ENCODE measurements at places on chromosomes 3 and 15. TPM values are rescaled to one million over a fixed set of nuclear protein-coding genes. Genes with fewer than 3 reads are reported as not detected.

DNA sequence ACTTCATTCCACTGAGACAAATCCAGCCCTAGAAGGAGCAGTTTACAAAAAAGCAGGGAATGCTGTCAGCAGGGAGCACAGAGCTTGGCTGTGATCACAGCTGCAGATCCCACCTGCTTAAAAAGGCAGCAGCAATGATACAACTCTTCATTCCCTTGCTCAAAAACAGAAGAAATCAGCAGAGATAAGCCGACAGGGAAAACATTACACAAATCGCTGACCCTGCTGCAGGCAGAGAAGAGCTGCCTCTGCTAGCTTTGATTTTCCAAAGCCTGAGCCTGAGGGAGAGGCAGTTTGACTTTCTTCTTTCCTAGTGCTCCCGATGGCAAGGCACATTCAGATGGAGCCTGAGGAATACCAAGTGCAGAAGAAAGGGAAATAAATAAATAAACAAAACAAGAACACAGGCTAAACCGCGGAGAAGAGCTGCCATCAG is 80.2 kb downstream of the SHQ1 start:
- no peak for DNase-seq

DNA sequence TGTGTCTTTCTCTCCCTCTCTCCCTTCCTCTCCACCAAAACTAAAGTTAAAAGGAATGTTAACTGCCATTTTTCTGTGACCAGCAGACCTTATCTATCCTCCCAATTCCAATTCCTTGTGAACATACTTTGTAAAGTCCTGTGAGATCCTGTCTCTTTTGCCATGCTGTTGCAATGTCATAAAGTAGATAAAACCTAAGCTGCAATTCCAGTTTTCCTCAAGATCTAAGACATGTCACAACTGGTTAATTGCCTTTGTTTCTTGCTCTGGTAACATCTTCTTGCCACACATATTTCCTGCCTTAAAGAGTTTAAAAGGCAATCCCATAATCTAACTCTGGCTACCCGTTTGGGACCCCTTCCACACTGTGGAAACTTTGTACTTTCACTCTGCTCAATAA is 188.7 kb downstream of the PYDC2 start:
- no peak for DNase-seq

- DNase-seq, result no peak
These were observed 311.5 kb upstream of the ROPN1 start for GRCh38 chr3:124303305-124303910.

- DNase-seq, result peak; percentile 72
These were observed 1.1 kb downstream of the CELSR3 start for GRCh38 chr3:48661501-48662144.

- peak; percentile 83 for DNase-seq
These were observed at the start of gene ONECUT1 for GRCh38 chr15:52790169-52790708. Gene ONECUT1, minus strand, starts transcription at chr15:52790336. Its CDS starts 452 bp downstream, at chr15:52789884.

GRCh38 chr3:24835510-24835909 is 340.9 kb upstream of the THRB start:
- no peak for DNase-seq

DNA sequence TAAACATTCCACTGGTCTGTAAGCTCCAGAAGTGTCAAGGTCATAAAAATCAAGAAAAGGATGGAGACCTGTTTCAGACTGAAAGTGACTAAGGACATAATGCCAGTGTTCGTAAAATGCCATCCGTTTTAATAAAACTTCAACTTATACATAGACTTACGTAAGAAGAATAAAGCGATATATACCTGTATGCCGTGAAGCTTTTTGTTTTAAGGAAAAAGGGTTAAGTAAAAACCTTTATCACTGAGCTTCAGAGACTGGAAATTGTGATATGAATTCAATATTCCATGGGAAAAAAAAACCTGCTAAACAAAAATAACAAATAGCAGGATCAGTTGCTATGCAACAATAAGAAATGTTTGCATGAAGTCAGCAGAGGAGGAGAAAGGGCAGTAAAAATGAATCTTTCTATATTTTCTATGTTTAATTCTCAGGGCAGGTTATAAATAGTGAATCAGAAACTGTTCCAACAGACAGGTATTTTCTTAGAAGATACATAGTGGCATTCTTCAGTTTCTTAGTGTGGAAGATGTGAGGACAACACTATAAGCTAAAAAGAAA is 42.5 kb downstream of the CHSY1 start:
- no peak for DNase-seq

GRCh38 chr3:53708001-53708621 is 138.1 kb downstream of the CHDH start:
- no peak for DNase-seq

- DNase-seq, result no peak
These were observed 35.4 kb downstream of the LIPC start for GRCh38 chr15:58467121-58467721.

GRCh38 chr15:70504299-70504951 is 258.9 kb downstream of the UACA start:
- no peak for DNase-seq

DNA sequence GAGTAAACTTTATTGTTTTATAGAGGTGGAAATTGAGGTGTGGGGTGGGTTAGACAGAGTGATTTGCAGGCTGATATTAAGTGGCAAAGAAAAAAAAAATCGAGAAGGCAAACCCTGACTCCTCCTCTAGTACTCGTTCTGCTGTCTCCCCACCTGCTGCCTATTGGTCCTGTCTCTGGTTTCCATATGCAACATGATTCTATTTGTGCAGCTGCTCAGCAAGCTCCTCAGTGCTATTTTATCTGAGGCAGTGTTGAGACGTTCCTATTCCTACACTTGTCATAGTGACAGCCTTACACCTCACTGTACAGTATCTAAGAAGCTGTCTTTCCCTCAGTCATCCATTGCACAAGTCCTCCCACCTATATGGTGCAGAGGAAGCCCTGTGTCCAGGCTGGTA is 45.1 kb downstream of the RSL24D1 start:
- DNase-seq, result no peak

DNA sequence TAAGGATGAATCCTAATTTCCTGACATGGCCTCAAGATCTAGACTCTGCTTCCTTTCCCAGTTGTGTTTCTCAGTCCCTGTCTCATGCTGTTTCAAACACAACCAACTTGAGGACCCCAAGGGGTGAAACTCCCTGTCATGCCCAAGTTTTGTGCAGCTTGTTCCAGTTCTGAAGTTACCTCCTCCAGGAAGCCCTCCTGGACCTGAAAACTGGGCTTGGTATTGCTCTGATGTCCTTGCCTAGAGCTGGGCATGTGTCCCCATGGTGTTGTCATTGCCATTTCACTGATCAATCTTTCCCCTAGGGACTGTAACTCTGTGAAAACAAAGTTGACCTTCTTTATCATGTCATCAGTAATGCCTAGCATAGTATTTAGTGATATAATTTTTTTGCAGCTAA is 6.1 kb upstream of the LMOD3 start:
- DNase-seq, result no peak

GRCh38 chr3:30673425-30674341 is 67.3 kb downstream of the TGFBR2 start:
- no peak for DNase-seq

DNA sequence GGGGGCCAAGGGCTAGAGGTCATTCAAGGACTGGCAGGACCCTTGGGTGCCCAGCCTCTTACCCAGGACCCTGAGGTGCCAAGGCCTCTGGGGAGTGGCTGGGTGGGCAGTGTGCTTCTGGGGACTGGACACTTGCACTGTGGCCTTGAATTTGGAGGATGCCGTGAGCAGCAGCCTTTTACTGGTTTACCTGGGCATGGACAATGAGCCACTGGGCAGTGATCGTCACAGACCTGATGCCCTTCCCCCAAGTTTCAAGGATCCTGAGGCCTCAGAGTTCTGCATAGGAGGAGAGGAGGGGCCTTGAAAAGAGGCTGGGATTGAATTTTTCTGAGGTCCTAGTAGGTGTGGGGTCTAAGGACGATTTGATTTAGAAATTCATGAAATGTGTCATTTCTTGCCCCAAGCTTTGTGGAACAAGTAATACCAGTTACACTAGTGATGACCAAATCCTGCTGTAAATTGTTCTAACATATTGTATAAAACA is 146.1 kb upstream of the TPM1 start:
- DNase-seq, result no peak

- DNase-seq, result no peak
These were observed 19.7 kb downstream of the ITGB5 start for GRCh38 chr3:124867511-124867910.

GRCh38 chr15:90660195-90660998 is 56.7 kb upstream of the BLM start:
- no peak for DNase-seq

GRCh38 chr3:128621234-128621633 is 29.4 kb downstream of the RPN1 start:
- DNase-seq, result no peak

GRCh38 chr3:23396746-23397145 is 193.6 kb downstream of the UBE2E2 start:
- DNase-seq, result no peak

DNA sequence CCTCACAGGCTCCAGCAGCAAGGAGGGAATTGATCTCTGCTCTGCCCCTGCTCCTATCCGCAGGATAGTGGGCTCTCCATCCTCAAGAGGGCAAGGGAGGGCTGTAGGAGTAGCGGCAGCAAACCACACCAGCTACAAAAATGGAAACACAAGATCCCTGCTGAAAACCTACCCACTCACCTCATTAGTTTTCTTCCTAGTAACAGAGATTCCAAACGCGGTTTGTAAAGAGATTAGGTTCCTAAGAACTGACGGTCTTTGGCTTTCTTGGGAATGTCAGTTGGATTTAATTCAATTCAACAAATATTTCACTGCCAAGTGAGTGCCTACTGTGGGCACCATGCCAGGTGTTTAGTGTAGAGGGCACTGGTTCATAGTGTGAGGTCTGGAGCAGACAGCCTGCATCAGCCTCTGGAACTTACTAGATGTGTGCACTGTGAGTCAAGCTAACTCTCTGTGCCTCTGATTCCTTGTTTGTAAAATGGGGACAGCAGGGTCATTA is 84.7 kb downstream of the MRPL46 start:
- DNase-seq, result no peak

DNA sequence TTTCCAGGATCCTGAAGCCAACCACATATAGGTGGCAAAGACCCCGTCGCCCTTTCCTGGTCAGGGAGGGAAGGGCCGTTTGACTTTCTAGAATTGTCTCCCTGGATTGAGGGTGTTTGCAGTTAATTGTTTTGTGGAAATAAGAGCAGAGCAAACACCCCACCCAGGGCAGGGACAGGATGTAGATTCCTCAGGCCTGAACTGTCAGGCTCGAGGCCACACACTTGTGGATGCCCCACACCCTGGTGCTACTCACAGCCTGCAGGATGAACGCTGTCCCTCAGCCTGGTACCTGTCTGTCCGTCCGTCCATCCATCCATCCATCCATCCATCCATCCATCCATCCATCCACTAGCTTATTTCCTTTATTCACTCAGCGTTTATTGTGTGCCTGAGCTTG is 29.9 kb upstream of the FLNB start:
- DNase-seq, result no peak

DNA sequence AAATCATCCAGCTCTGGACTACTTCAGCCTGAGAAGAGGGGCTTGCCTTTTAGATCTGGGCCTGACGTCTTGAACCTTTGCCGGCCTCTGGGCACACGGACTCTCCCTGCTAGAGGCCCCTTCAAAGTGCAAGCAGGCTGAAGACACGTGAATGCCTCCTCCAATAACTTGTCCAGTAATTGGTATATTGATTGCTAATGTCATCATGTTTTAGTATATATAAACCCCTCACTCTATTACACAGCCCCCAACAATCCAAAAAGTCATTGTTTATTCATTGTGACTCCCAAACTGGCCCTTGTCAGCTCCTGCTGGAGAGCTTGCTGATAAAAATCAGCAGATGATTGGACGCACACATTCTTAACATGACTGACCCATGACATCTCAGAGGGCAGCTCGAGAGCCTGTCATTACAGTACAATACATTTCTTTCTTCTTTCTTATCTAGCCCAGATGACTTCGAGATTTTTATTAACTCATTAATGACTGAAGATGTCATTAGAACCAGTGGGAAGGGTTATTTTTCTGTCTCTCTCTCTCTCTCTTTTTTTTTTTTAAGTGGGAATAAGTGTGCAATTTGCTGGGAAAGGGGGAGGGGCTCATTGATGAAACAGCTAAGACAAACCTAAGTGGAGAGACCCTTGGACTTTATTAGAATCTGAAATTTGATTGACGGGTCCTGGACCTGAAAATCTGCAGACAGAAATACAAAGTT is 65.5 kb upstream of the NR2F2 start:
- no peak for DNase-seq

- no peak for DNase-seq
These were observed 3.9 kb upstream of the FURIN start for GRCh38 chr15:90864507-90864906.

GRCh38 chr3:41080141-41080540 is 119.2 kb upstream of the CTNNB1 start:
- no peak for DNase-seq

DNA sequence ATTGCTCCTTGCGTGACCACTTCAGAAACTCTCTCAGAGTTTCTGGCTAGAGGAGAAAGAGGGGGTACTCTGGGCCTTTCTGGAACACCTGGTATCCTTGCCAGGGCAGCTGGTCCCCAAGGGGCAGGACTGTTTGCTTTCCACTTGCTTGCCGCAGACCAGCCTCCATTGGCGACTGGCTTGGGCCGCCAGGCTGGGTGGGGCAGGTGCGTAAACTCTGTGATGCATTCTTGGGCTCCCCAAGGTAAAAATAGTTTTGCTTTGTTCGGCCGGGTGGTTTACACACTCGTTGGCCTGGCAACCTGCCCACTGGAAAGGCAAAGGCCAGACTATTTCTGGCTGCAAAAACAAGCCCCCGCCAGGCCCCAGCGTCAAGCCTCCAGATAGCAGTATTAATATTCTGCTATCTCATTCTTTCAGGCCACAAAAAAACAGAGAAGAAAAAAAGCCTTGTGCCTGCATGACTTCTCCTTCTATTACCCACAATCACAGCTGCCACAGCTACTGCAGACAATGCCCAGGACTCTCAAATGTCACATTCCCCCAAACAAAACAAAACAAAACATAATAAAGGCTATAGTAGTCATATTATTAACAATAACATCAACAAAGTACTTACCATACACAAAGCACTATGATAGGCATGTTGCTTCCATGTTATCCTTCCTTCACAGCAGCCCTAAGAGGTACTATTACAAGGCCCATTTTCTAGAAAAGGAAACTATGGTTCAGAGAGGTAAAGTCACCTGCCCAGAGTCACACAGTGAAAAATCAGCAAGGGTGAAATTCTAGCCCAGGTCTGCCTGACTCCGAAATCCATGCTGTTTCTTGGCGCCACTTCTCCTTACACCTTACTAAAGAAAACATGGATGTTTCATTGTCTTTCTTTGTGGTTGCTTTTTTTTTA is 14.0 kb upstream of the SSUH2 start:
- peak; percentile 16 for DNase-seq

GRCh38 chr3:124986192-124987143 is 51.9 kb upstream of the MUC13 start:
- DNase-seq, result no peak

The EPHA6 gene
- total RNA-seq, result 17.3 TPM

The SOX2 gene
- total RNA-seq, result 72.0 TPM

The ABHD17C gene
- total RNA-seq, result 20.6 TPM

The BLM gene
- total RNA-seq, result 19.6 TPM

The ZNF80 gene
- total RNA-seq, result not detected

The SH2D7 gene
- total RNA-seq, result not detected

The CFAP44 gene
- 16.4 TPM for total RNA-seq

The GLDN gene
- 0.18 TPM for total RNA-seq

The IL5RA gene
- total RNA-seq, result 0.11 TPM

The IL17RE gene
- 4.9 TPM for total RNA-seq

The RFC4 gene
- 54.3 TPM for total RNA-seq

The EFCC1 gene
- 0.60 TPM for total RNA-seq

The SNTN gene
- total RNA-seq, result not detected

The RBMS3 gene
- 3.8 TPM for total RNA-seq

The GNAT1 gene
- total RNA-seq, result 0.91 TPM

The ST8SIA2 gene
- total RNA-seq, result 19.7 TPM

All from progenitor cell of endocrine pancreas (in vitro differentiated cells).